NCI-H2171 (cell line): ENCODE measurements at places on chromosomes 16 and 17.

DNA sequence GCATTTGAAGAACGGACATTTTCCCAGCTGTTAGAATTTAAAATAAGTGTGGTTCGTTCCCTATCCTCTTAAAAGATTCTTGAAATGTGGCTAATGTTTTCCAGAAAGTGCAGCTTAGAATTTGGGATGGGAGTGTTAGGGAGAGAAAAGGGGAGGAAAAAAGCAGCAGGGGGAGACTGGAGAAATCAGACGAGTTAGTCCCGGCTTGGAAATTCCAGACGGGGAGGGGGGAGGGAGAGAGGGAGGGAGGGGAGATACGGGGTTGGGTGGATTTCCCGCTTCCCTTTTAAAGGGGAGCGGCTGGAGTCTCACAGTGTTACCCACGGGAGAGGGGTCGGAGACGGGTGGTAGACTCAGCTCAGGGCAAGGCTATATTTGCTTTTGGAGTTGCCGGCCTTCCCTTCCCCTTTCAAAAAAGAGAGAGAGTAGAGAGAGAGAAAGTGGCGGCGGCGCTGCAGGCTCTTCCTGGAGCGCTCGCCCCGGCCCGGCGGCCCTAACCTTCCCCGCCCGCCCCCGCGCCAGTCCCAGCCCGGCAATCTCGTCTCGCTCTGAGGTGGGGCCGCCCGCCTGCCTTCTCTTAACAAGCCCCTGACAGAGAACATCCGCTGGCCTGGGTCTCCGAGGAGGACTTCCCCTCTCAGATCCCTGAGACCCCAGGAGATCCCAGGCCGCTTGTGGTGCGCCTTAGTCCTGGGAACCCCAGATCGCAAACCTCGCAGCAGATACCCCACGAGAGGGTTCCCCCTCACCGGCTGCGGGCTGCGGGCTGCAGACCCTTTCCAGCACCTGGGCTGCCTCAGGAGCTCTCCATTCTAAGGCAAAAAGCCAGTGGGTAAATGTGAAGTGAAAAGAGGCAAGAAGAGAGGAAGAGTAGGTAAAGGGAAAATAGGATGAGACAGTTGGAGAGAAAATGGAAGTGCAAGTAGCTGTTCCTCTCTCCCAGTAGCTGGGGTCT lies 6.6 kb downstream of the IGF2BP1 start:
- no peak for DNase-seq

GRCh38 chr17:76626442-76626841 lies 17.1 kb downstream of the ST6GALNAC1 start:
- DNase-seq: no peak

GRCh38 chr16:9169094-9169493 lies 77.7 kb downstream of the HAPSTR1 start:
- no peak for DNase-seq

DNA sequence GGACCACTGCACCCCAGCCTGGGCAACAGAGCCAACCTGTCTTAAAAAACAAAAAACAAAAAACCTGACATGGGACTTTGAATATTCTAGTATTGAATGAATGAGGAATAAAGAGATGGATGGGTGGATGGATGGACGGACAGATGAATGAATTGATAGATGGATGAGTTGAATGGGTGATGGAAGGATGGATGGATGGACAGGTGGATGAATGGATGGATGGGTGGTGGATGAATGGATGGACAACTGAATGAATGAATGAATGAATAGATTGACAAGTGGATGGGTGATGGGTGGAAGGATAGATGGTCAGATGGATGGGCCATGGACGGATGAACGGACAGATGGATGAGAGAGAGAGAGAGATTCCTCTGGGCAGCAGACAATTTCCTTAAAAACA lies 22.8 kb upstream of the CEP20 start:
- DNase-seq: no peak

- DNase-seq: no peak
Observed at GRCh38 chr16:51242296-51242994, 91.4 kb upstream of the SALL1 start.

DNA sequence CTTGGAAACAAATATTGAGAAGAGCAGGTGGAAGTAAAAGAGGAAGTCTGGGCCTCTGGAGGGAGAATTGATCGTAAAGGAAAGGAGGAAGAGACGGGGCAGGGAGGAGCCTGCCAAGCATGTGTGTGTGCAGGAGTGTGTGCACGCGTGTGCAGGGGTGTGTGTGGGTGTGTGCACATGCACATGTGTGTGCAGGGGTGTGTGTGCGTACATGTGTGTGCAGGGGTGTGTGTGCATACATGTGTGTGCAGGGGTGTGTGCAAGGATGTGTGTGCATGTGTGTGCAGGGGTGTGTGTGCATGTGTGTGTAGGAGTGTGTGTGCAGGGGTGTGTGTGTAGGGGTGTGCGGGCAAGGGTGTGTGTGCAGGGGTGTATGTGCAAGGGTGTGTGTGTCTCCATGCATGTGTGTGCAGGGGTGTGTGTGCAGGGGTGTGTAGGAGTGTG lies 10.0 kb downstream of the CEP295NL start:
- DNase-seq: no peak

- DNase-seq: peak; percentile 35
Observed at GRCh38 chr16:13313351-13313750, 412.0 kb downstream of the SHISA9 start.

- no peak for DNase-seq
Observed at GRCh38 chr16:83215406-83216001, 588.7 kb downstream of the CDH13 start.

DNA sequence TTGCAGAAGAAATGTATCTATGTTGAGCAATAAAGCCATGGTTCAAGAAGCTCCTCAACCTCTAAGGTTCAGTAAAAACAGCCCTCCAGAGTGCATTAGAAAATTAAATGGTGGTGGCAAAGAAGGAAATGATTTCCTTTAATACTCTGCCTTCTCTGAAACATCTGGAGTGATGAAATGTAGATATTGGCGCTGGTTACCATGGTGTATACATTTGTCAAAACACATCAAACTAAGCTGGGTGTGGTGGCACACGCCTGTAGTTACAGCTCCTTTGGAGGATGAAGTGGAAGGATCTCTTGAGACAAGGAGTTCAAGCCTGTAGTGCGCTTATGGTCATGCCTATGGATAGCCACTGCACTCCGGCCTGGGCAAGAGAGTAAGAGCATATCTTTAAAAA lies 6.0 kb downstream of the CAPNS2 start:
- DNase-seq: no peak

GRCh38 chr16:53071748-53072301 lies 17.0 kb downstream of the CHD9 start:
- peak; percentile 75 for DNase-seq

DNA sequence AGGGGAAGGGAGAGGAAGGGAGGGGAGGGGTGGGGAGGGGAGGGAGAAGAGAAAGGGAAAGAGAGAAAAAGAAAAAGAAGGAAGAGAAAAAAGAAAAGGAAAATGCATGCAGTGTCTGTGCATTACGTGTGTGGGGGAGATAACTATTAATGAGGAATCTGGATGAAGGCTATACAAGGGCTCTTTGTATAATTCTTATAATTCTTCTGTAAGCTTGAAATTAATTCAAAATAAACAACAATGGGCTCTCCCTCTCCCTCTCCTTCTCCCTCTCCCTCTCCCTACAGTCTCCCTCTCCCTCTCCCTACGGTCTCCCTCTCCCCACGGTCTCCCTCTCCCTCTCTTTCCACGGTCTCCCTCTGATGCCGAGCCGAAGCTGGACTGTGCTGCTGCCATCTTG lies 143.4 kb downstream of the VPS53 start:
- DNase-seq: no peak

DNA sequence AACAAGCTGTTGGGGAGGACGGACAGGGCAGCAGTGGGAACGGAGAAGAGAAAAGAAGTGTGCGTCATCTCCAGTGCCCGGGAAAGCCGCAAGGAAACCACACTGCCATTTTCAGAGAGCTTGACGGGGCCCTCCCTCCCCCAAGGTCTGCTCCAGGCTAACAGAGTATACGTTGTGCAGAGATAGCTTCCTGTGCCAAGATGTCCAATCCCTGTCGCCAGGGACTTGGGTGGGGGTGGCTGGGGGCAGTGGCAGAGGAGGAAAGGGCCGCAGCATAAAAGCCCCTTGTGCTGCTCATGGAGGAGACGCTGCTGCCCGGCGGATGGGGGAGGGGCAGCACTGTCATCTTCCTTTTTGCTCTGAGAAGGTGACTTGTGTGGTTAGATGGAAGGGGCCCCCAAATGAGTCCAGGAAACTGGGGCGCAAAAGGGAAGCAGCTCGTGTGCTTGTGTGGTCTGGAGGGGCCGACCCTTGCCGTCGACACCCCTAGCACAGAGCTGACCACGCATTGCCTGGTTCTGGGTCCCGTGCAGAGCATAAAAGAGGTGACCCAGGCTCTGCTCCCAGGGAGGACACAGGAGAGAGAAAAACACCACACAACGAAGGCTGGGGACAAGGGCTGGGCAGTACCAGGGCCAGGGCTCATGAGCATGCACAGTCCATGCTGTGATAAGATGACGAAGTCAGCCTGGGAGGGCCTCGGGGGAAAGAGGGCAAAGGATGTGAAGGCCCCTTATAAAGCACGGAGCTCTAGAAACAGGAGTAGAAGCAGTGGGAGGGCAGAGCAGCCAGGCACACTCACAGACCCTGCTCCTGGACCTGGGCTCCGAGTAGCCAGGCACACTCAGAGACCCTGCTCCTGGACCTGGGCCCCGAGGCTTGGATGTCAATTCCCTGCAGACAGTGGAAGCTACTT lies 372.7 kb downstream of the SLC39A11 start:
- no peak for DNase-seq

DNA sequence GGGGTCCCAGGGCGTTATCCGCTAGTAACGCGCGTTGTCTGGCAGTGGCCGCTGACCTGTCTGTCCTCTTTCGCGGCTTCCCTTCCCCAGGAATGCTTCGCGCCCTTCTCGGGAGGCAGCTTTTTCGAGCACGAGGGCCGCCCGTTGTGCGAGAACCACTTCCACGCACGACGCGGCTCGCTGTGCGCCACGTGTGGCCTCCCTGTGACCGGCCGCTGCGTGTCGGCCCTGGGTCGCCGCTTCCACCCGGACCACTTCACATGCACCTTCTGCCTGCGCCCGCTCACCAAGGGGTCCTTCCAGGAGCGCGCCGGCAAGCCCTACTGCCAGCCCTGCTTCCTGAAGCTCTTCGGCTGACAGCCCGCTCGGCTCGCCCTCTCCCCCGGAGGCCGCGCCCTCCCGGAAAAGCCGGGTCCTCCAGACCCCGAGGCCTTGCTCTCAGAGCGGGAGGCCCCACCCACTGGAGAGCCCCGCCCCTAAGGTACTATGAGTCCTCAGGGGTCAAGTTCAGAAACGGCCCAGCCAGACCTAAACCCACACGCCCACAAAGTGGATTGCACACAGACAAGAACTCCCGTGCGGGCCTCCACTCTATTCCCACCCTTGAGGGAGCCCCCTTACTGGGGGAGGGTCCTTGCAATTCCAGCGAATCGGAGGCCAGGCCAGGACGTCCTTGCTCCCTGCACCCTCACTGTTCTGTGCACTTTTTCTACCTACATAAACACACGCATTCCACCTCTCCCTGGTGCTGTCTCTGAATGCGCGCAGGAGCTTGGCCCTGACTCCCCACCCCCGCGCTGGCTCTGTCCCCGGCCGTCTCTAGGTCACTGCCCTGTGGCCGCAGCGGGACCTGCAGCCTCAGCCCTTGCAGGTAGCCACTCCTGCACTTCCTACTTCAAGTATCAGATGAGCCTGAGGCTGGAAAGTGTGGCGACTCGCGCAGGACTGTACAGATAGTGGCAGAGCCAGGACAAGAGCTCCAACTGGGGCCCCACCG lies 5.4 kb upstream of the SLC5A2 start:
- DNase-seq: no peak

- DNase-seq: no peak
Observed at GRCh38 chr16:15440852-15441251, 6.5 kb downstream of the BMERB1 start.

DNA sequence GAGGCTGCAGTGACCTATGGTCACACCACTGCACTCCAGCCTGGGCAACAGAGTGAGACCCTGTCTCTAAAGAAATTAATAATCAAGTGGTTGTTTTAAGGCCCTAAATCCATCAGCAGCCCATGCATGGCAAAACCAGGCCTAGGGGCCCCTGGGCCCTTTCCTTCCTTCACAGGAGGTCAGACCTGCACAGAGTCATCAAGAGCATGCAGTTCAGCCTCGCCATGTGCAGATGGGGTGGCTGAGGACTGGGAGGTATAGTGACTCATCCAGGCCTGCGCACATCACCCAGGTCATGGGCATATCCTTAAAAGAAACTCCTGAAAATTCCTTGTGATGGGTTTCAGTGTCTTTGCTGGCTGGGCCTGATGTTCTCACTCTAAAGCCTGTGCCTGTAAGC lies 72.4 kb upstream of the AMZ2 start:
- DNase-seq: no peak

DNA sequence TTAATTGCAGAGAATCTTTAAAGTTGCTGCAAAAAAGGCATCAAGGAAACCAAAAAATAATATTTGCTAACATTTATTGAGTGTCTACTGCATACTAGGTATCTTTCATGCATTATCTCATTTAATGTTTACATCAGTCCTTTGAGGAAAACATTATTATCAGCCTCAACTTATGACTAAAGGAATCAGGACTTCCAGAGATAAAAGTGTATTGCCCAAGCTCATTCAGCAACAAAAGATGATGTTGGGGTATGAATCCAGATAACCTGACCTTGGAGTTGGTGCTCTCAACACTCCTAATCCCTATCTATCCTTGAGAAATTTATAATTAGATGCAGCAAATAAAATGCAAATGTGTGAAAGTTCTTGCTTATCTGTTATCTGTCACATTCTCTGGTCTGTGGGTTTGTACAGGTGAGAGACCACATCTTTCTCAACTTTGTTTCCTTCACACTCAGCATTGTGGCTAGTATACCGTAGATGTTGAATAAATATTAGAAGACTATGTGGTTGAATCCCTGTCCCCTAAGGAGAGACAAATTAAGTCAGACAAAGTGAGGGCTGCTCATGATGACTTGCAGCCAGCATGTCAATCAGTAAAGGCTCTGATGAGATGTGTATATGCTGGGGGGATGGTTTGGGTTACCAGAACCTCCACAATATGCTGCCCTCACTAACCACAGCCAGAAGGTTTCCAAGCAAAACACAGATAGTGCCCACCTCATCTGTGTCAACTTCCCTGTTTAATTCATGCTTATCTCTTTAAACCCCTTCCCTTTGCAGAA lies 82.6 kb downstream of the NOG start:
- no peak for DNase-seq

DNA sequence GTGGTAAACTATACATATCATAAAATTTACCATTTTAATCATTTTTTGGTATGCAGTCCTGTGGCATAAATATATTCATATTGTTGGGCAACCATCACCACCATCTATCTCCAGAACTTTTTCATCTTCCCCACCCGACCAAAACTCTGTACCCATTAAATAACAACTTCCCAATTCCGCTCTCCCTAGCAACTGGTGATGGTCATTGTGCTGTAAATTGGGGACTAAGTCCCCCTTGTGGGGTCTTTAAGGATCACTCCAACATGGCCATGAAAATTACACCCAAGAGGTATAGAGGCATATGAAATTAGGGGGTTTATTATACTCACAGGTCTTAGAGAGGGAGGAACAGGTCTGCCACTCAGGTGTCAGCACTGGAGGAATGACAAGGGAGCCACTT lies 57.4 kb upstream of the NKD1 start:
- DNase-seq: no peak

GRCh38 chr16:70157105-70157476 lies 16.5 kb upstream of the CLEC18C start:
- DNase-seq: no peak

GRCh38 chr17:79948406-79948944 lies 87.2 kb downstream of the TBC1D16 start:
- no peak for DNase-seq

- no peak for DNase-seq
Observed at GRCh38 chr16:88373211-88373610, 9.5 kb upstream of the ZNF469 start.
